ENCODE measurements at places on chromosomes 11 and 22. TPM values are rescaled to one million over a fixed set of nuclear protein-coding genes. Genes with fewer than 3 reads are reported as not detected.

MS4A7 gene
- not detected for total RNA-seq

ARL14EP gene
- total RNA-seq, result 14.7 TPM

GP1BB gene
- total RNA-seq, result 2.6 TPM

OTOG gene
- total RNA-seq, result not detected

USP35 gene
- total RNA-seq, result 7.0 TPM

SYT7 gene
- total RNA-seq, result 0.93 TPM

CHADL gene
- not detected for total RNA-seq

LARGE2 gene
- 3.1 TPM for total RNA-seq

OR8G1 gene
- total RNA-seq, result not detected

OR10D3 gene
- not detected for total RNA-seq

HIRA gene
- total RNA-seq, result 23.0 TPM

FOLR1 gene
- 0.11 TPM for total RNA-seq

ZNF280B gene
- 1.1 TPM for total RNA-seq

VPREB1 gene
- not detected for total RNA-seq

SLC17A6 gene
- not detected for total RNA-seq

SCGB2A2 gene
- total RNA-seq, result not detected

DGCR6 gene
- total RNA-seq, result 1.7 TPM

TBX10 gene
- not detected for total RNA-seq

RASD2 gene
- total RNA-seq, result 0.66 TPM

RTN4R gene
- 15.5 TPM for total RNA-seq

PNPLA5 gene
- total RNA-seq, result 0.06 TPM

MYH9 gene
- 148 TPM for total RNA-seq

OR51B5 gene
- total RNA-seq, result not detected

UBQLN3 gene
- not detected for total RNA-seq

PHOX2A gene
- not detected for total RNA-seq

VEGFB gene
- 46.9 TPM for total RNA-seq

STX5 gene
- total RNA-seq, result 24.9 TPM

TTLL1 gene
- total RNA-seq, result 3.3 TPM

FXYD6 gene
- 0.55 TPM for total RNA-seq

DCHS1 gene
- 0.07 TPM for total RNA-seq

HEPHL1 gene
- not detected for total RNA-seq

TNNI2 gene
- total RNA-seq, result 0.29 TPM

Measured in A549 treated with AZD2906 at 1 μM for 4 hours (cell line).